Suprapubic skin (tissue), 4 donors: ENCODE measurements at places on chromosomes 4 and X. TPM values are rescaled to one million over a fixed set of nuclear protein-coding genes. Genes with fewer than 3 reads are reported as not detected.

The C4orf51 gene
- not detected for total RNA-seq

GRCh38 chrX:68832516-68833447 lies 4.0 kb downstream of the EFNB1 start:
- DNase-seq: peak; percentile 53

- DNase-seq: no peak
These were observed 1.2 kb downstream of the ELF2 start for GRCh38 chr4:139175646-139176301.

The MAGEC3 gene
- not detected for total RNA-seq

DNA sequence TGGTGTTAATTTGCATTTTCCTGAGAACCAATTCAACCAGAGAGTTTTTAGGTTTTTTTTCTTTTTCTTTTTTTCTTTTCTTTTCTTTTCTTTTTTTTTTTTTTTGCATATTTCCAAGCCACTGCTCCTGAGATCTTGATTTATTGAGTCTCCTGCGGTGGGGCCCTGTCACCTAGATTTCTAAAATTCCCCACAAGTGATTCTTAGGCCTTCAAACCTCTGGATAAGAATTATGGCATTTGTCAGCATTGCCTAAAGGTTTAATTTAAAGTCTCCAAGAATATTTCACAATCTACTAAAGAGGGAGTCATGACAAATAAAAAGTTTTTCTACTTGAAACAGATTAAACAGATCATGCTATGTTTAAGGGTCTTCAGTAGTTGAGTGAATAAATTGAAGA lies 84.9 kb downstream of the GAB1 start:
- no peak for DNase-seq

GRCh38 chrX:43813898-43814297 lies 68.4 kb downstream of the MAOB start:
- no peak for DNase-seq

The ITGB1BP2 gene
- 0.78 TPM for total RNA-seq

The SLC34A2 gene
- total RNA-seq: 4.3 TPM

GRCh38 chr4:10346023-10346422 lies 111.2 kb downstream of the ZNF518B start:
- DNase-seq: no peak

DNA sequence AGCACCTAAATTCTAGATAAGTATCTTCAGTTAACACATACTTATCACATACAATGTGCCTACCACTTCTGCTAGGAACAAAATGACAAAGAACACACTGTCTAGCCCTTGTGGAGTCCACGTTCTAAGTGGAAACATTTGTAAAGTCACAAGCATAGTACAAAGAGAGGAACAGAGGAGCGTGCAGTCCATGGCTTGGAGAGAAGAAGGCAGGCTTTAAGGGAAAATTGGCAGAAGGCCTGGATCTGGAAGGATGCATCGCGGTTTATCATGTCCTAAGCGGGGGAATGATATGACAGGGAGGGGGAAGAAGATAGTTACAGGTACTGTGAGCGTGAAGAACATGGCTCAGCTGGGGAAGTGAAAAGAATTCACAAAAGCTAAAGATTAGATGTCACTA lies 218.0 kb downstream of the PRDM5 start:
- DNase-seq: no peak

DNA sequence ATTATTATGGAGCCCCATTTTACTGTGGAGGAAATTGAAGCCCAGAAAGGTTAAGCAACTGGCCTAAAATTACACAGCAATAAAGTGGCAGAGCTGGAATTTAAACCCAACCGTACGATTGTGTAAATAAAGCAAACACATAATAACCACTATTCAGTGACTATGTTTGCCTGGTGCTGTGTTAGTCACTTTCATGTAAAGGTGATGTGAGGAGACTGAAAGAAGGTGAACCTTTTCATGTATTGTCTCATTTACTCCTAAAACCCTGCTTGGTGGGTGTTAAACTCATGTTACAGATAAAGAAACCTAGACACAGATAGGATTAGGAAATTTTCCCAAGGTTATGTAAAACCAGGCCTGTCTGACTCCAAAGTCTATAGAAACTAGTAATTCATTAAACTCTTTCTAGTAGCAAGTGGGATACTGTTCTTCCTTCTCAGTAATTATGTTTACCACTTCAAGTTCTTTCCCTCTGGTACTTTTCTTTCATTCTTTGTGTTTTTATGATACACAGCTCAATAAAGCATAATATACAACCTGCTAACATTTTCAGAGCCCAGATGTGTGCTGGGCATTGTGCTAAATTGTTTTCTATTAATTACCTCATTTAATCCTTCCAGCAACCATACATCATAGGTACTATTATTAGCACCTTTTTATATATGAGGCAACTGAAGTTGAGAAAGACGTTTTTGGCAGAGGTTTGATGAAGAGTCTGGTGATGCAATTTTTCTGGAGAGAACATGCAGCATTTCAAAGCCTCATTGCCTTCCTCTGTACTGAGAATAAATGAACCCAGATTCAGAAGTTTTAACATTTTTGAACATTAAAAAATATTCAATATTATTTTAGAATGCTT lies 202.7 kb downstream of the SPRY1 start:
- DNase-seq: no peak

- DNase-seq: no peak
These were observed 12.8 kb downstream of the THAP9 start for GRCh38 chr4:82913305-82913704.

The TMEM271 gene
- 3.6 TPM for total RNA-seq

The HMX1 gene
- total RNA-seq: not detected

The SSX4 gene
- total RNA-seq: not detected

DNA sequence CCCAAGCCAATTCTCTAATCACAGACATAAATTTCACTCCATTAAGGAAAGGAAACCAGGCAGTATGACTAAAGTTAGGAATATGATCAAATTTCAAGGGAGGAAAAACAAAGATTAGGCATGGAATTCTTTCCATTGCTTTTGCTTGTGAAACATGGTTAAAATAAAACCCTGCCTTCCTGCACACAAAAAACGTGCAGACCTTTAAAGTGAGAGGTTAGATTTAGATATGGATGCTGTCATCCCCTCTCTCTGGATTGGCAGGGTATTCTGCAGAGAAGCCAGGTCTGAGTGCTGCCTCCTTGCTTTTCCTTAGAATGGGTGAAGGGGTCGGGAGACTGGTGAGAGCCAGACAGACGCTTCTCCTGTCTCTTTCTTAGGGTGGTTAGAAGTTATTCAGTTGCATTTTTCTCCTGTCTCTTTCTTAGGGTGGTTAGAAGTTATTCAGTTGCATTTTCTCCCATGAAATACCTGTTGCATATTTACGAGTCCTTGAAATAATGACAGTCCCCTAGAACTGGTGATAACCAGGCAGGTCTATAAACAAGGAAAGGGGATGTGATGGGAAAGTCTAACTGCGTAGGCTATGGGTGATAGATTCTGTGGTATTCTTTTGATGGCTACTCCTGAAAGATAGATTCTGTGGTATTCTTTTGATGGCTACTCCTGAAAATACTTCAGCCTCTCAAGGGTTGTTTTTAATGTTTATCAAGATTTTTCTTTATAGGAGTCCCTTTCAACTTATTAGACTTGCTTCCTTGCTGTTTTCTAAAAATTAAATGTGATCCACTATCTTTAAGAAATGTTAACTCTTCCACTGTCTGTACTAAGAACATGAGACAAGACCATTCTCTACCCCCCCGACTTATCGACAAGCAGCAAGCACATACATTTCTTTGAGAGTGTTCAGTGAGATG lies 163.6 kb downstream of the SPRY1 start:
- DNase-seq: no peak

The HPGDS gene
- total RNA-seq: 2.3 TPM
